Kidney (tissue), 22 donors: ENCODE measurements at places on chromosomes 5 and 9.

DNA sequence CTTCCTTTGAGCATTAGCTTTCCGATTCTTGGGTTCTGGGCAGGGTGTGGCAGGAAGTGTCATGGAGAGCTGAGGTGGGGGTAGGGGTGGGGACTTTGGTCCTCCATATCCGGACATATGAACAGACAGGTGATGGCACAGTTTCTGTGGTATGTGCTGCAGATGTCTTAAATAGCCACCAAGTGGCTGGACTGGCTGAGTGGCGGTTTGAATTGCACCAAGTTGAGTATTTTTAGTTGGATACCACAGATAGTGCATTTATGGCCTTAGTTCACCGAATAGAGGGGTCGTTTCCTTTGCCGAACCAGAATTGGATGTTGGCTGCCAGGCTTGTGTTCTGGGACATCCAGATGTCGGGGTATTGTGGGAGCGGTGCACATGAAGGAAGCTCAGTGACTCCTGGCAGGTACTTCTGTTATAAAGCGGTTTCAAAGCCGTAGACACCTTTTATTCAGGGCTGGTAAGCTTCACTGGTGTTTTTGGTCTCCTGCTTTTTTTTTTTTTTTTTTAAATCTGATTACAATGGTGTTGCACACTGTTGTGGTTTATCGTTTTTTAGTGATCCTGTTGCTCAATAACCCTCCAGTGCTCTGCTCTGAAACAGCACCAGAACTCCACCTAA, 15.1 kb upstream of the TNFAIP8 start:
- no peak for DNase-seq

DNA sequence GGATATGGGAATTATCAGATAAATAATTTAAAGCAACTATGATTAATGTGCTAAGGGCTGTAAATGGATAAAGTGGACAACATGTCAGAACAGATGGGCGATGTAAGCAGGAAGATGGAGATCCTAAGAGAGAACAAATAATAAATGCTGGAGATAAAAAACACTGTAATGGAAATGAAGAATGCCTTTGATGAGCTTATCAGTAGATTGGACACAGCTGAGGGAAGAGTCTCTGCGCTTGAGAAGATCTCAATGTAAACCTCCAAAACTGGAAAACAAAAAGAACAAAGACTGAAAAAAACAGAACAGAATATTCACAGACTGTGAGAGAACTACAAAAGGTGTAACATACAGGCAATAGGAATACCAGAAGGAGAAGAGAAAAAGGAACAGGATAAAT, 102.5 kb downstream of the ANKRD55 start:
- no peak for DNase-seq

GRCh38 chr5:59041355-59041754, 458.5 kb downstream of the RAB3C start:
- no peak for DNase-seq

DNA sequence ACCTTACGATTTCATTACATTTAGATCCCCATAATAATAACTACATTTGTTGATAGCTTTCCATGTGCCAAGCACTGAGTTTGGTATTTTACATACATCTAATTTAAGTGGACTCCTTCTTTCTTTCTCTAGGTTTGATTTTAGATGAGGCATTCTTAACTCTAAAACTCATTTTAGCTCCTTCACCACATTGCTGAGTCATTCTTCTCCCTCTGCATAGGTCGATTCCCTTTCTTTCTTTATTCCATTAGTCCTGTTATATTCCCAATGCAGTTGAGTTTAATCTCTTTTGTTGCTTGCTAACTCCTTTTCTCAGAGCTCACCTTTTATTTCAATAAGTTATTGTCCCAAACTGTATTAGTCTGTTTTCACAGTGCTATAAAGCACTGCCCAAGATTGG, 329.8 kb downstream of the TAF11L14 start:
- DNase-seq, result no peak

- DNase-seq, result no peak
These were observed 214.4 kb downstream of the MCTP1 start for GRCh38 chr5:95070453-95070852.

GRCh38 chr9:4443439-4443838, 46.8 kb upstream of the SLC1A1 start:
- no peak for DNase-seq

- peak; percentile 12 for DNase-seq
These were observed 15.8 kb upstream of the FCN2 start for GRCh38 chr9:134864821-134865190.

GRCh38 chr9:90907790-90908189, 106.2 kb downstream of the SYK start:
- no peak for DNase-seq

DNA sequence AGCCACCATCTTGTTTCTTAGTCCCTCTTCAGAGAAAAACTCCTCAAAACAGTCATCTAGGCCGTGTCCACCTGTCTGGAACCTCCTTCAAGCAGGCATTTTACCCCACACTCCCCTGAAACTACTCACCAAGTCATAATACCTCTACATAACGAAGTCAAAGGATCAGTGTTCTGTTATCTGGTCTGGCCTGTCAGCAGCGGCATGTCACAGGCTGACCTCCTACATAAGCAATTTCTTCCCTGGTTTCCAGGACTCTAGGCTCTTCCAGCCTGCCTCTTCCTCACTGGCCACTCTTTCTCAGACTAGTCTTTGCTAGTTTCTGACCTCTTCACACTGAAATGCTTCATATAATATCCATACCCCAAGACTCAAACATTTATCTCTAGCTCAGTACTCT, 72.2 kb downstream of the SPTLC1 start:
- DNase-seq, result no peak

GRCh38 chr9:113152699-113153098, 1.9 kb downstream of the SLC31A2 start:
- DNase-seq, result no peak

- peak; percentile 90 for DNase-seq
These were observed 218.8 kb upstream of the ADAMTSL1 start for GRCh38 chr9:18255158-18255629.

GRCh38 chr9:117224695-117225094, 190.2 kb downstream of the ASTN2 start:
- DNase-seq, result no peak

GRCh38 chr5:5063533-5063953, 76.6 kb upstream of the ADAMTS16 start:
- peak; percentile 68 for DNase-seq

DNA sequence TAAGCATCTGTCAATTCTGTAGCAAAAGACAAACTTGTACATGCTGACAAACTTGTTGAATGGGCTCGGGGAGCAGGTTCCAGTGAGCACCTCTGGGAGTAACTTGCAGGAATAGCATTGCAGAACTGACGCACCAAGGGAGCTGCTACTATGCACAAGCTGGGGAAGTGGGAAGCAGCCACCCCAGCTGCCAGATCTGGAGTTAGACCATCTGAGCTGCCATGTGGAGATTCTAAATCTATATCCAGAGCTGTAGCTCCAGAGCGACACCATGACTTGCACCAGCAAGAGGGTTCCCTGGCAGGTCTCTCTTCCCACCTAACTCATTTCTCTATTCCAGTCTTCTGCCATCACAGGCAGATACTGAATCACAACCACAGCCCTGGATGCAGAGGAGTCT, 346.0 kb upstream of the PANK3 start:
- no peak for DNase-seq

- DNase-seq, result no peak
These were observed 32.3 kb downstream of the NRG2 start for GRCh38 chr5:140010798-140011197.

- DNase-seq, result no peak
These were observed 459.6 kb upstream of the PAPPA start for GRCh38 chr9:115694014-115694413.

- no peak for DNase-seq
These were observed 53.5 kb downstream of the DNAJC21 start for GRCh38 chr5:34982823-34983222.

DNA sequence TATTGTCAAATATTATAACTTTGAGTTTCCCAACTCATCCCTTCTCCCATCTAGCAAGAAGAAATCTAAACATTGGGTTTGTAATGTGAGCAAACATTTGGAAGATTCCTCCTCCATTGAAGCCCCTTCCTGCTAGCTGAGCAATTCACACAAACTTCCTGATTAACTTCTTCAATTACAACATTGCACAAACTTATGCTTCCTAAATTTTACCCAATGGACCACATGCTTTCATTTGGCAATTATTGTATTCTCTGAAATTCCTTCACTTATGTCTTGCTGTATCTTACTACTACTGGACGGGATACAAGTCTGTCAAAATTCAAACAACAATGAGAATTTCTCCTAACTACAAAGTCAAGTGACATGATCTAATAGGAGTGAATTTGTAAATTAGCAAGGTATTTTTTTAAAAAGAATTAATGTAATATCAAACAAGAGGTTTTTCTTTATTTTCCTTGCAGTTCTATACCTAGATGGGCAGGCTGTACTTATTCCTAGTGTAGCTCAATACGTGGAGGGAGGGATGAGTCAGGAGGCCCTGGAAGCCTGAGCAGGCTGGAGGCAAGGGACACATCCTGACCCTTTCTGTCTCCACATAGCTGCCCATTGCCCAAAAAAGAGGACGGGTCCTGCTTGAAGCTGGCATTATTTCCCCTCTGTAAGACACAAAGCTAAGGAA, 11.8 kb upstream of the IFNW1 start:
- no peak for DNase-seq

DNA sequence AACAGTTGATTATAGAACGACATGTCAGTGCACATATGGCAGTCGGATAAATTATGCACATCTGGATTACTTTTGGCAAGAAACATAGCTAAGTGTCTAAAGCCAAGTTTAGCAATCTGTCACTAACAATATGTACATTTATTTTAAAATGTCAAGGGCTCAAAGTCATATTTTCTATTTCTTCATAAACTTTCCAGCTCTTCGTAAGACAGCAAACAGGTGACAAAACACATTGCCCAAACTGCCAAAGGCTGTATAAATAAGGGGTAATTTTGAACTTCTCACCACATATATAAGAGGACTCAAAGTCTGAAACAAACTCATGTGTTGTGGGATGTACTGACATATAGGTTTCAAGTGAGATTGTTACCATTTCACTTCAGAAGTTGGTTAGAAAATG, 237.2 kb downstream of the ARL15 start:
- no peak for DNase-seq

GRCh38 chr5:96957254-96958049, 21.6 kb downstream of the LNPEP start:
- no peak for DNase-seq

- no peak for DNase-seq
These were observed 26.3 kb upstream of the GABRP start for GRCh38 chr5:170757182-170757601.

- DNase-seq, result peak; percentile 19
These were observed 134.7 kb downstream of the CDH6 start for GRCh38 chr5:31328040-31328733.

DNA sequence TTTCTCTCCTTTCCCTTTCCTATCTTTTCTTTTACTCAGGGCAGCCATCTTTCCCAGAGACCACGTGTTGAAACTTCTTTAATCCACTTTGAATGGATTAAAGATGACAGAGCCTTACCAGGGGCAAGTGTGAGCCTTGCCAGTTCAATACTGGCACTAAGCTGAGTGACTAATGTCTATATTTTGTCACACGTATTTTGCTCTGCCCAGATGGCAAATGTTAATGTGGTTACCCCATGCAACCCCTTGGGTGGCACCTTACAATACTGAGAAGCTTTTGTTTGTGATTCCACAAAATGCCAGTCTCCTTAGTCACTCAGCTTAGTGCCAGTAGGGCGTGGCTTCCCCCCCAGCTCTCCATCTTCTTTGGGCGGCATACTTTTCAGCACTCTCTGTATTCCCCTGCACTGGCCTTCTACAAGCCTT, 24.8 kb downstream of the ANXA1 start:
- peak; percentile 68 for DNase-seq

DNA sequence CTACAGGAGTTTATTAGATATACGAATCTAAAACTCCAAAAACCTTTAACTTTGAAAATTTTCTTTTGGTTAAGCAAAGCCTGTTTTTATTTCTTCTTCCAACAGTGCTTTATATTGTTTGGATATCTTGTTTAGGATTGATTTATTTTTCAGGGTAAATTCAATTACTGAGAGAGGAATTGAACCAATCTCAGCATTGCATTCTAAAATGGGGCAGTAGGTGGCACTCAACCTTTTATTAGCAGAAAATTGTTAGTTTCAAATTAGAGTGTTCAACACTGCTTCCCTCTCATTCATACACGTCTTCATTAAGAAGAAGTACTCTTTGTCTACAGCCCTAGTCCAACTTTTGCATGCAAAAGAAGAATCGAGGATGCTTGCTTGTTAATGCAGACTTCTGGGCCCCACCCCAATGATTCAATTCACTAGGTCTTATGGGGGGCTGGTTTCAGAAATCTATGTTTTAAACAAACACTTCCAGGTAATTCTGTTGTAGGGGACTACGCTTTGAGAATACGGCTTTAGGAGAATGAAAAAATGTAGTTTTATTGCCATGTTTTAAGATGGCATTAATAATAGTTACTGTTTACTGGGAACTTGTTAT, 26.6 kb downstream of the MRPL22 start:
- no peak for DNase-seq

DNA sequence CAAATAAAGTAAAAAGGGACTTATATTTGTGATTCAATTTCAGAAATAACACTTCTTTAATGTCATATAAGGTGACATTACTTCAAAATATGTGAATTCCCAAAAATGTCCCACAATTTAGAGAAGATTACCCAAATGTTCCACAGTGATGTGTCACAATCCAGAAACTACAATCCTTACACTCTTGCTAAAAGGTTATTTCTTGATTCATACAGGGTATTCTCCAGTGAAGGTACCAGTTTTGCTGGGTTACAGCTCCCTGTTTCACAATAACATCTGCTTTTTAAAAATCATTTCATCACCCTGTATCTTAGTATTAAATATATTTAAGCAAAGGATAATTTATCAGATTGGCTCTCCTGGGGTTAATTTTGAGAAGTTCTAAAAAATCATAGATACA, 11.0 kb downstream of the FBN2 start:
- DNase-seq, result no peak

- DNase-seq, result no peak
These were observed 316.1 kb downstream of the TLE1 start for GRCh38 chr9:81373294-81373693.

DNA sequence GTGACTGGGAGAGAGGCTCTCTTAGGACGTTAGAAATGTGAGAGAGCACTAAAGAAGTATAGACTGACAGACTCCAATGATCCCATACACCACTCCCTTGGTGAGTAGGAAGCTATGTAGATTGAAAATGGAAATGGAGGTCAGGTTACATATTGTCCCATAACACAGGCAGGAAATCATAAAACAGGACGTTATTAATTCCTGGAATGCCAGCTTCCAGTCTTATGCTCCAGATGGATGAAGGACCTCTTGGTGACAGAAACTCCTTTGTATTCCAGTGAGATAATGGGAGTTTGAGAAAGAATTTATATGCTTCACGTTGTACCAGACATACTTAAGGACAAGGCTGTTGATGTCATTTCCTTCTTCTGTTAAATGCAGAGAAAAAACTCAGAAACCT, 338.2 kb upstream of the ITGA1 start:
- DNase-seq, result peak; percentile 8

DNA sequence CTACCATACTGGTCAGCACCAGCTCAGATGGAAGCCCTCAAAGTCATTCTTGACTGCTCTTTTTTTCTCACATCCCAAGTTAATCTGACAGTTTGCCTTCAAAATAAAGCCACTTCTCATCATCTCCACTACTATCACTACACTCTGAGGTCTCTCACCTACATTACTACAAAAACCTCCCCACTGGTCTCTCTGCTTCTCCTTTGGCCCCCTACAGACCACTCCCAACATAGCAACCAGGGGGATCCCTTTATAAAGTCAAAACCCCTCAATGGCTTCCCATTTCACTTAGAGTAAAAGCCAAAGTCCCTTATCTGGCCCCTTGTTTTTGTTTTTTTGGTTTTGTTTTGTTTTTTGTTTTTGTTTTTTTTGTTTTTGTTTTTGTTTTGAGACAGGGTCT, 4.6 kb downstream of the ARAP3 start:
- DNase-seq, result no peak

GRCh38 chr9:134980991-134981390, 63.3 kb upstream of the FCN1 start:
- no peak for DNase-seq
